Amniotic stem cell (primary cell): ENCODE measurements at places on chromosomes 5 and 9.

DNA sequence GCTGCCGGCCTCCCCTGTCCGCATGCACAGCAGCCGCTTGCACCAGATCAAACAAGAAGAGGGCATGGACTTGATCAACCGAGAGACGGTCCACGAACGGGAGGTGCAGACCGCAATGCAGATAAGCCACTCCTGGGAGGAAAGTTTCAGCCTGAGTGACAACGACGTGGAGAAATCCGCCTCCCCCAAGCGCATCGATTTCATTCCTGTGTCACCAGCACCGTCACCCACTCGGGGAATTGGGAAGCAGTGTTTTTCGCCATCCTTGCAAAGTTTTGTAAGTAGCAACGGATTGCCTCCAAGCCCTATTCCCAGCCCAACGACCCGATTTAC is 75.3 kb downstream of the PIP5K1B start:
- DNase-seq, result no peak

DNA sequence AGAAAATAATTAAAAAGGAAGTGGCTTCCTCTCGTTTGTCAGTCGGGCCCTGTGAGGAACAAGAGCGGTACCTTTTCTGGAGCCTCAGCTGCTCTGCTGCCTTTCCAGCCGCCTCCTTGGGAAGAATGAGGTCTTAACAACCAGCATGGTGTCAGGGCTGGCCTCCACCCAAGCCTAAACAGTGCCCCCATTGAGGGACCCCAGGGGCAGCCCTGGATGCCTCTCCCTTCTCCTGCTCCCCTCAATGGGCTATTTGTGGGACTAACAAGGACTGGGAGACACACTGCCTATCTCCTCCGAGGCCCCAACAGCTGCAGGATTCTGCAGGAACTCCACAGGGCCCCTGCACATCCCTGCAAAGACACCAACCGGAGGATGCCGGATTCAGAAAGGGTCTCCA is 155.4 kb upstream of the MAP3K1 start:
- no peak for DNase-seq

GRCh38 chr9:92857236-92857635 is 20.6 kb downstream of the ZNF484 start:
- DNase-seq, result no peak

DNA sequence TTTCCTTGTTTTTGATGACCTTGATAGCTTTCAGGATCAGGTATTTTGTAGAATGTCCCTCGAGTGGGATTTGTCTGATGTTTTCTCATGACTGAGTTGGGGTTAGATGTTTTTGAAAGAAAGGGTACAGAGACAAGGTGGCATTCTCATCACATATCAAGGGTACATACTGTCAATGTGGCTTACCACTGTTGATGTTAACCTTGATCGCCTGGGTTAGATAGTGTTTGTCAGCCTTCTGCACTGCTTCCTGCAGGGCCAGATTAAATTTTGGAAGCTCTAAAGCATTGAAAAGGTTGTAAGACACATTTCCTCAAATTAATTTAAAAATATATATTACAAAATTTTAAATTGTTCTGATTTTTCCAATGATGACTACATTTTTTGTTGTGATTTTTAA is 287.4 kb upstream of the ACTBL2 start:
- no peak for DNase-seq

DNA sequence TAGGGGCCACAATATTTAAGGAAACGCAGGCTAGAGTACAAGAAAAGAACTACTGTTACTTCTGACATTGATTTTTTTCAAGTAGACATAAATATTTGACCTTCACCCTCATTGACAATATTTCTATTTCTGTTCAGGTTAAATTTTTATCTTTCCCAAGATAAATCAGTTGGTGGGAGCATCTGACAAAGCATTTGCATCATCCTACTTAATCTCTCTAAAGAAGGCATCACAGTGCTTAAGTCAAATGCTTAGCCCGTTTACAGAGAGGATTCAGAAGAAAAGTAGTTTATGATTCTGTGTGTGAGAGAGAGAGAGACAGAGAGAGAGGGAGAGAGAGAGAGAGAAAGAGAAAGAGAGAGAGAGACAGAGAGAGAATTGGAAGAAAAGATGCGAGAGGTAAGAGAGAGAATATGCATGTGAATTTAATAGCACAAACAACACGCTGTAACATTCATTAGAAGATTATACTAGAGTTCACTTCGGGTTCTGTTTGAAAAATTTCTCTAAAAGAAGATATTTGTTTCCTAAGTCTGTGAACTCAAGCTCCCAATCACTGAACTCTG is 1093.3 kb upstream of the CDH6 start:
- no peak for DNase-seq

- DNase-seq, result no peak
These were observed 221.2 kb upstream of the ANKH start for GRCh38 chr5:15092801-15093200.

GRCh38 chr9:134829356-134829937 is 51.2 kb upstream of the FCN2 start:
- DNase-seq, result no peak

DNA sequence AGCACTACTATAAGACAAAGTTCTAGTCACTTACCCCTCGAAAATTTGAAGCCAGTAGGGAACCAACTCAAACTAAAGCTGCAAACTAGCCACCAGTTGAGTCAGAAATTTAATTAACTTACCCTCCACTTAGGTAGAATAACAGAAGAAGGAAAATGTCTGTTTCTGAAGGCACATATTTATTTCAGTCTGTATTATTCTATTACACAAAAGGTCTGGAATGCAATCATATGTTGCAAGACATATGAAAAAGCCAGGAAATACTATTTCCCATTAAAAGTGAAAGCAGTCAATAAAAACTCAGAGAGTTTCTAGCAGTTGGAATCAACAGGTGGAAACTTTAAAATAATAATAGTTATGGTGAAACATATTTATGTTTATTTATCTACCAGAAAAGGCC is 79.2 kb upstream of the SLCO4C1 start:
- DNase-seq, result no peak

DNA sequence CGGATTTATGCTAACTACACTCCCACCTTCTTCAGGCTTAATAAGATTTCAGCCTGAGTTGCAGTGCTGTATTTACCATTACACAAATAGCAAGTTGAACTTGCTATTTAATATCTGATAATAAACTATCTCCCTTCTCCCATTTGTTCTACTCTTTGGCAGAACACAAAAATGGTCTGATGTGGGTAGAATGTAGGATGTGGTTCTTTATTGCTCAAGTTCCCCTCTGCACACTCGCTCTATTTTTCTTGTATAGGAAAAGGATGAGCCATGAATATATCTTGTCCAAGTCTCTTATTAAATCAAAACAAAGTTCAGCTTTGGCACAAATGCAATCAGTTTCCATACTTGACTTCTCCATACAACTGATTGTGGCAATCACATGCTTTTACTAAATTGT is 37.2 kb upstream of the KIF2A start:
- DNase-seq, result no peak

- DNase-seq, result no peak
These were observed 103.5 kb upstream of the ARRDC3 start for GRCh38 chr5:91486638-91487037.

DNA sequence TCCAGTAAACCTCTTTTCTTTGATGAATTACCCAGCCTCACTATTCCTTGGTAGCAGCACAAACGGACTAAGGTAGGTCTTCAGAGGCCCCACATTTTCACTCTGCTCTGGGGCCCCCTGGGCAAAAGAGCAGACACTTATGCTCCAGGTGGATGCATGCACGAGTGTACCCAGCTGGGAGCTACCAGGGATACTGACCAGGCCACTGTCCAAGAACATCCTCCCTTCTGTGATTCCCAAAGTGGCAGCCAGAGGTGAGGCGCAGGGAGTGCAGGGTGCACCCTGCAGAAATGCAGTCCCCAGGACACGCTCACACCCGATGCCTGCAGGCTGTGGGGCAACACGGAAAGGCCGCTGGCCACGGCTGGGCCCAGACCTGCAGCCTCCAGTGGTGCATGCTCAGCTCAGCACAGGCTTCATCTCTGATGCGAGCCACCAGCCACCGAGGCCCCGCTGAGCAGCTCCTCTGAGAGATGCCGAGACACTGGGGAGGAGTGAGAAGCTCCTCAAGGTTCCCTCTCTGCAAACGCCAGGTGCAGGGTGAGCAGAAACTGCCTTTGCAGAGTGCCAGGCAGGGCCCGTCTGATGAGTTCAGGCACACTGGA is 48.1 kb upstream of the OLFM1 start:
- DNase-seq, result no peak

- DNase-seq, result no peak
These were observed 113.4 kb upstream of the ASTN2 start for GRCh38 chr9:117528225-117528624.

DNA sequence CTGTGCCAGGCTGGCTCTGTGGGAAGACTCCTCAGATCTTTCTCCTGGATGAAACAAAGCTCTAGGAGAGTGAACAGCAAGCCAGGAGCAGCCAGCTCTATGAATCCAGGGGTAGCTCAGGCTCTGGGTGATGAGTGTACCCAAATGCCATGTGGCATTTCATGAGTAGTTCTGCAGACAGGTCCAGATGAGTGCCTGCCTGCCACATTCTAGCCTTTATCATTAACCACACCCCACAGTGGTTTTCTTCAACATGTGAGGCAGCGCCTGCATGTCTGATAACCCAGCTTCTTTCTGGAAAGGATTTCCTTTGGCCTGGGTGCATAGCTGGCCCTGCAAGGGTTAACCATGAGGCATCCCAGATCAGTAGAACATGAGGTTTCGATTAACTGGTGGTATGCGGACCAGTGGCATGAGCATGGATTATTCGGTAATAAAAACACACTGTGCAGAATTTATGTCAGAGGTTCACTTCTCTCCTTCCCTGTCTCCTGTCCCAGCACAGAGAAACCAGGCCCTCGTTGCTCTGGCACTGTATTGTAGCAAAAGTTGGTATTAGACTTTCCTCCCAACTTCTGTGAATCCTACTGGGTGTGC is 381.9 kb upstream of the ZNF462 start:
- no peak for DNase-seq

DNA sequence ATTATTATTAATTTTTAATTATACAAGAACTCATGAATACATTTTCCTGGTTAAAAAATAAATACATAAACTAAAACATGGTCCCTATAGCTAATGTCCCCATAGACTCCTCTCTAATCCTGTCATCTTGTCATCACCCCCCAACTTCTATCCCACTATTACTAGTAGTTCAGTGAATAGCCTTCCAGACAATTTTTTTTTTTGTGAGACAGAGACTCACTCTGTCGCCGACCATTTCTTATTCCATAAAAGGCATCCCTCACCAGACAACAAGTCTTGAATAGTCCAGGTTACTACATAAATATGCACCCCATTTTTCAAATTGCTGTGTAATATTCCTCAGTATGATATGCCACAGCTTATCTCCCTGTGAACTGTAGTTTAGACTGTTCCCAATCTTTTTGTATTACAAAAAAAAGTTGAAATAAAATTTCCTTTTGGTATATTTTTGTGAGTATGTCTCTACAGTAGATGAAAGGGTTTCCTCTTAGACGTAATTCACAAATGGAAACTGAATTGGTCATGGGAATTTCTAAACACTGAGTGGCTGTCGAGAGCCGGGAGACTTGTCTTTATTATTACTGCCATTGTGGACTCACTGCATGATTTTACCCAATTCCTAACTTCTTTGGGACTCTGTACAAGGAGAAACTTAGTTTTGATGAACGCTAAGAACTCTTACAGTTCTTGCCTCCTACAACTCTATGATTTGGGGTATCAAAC is 6.4 kb upstream of the ABLIM3 start:
- DNase-seq, result no peak

GRCh38 chr5:57334475-57334874 is 148.1 kb downstream of the ACTBL2 start:
- DNase-seq, result no peak

- DNase-seq, result no peak
These were observed 35.2 kb downstream of the FAT2 start for GRCh38 chr5:151555760-151556576.

DNA sequence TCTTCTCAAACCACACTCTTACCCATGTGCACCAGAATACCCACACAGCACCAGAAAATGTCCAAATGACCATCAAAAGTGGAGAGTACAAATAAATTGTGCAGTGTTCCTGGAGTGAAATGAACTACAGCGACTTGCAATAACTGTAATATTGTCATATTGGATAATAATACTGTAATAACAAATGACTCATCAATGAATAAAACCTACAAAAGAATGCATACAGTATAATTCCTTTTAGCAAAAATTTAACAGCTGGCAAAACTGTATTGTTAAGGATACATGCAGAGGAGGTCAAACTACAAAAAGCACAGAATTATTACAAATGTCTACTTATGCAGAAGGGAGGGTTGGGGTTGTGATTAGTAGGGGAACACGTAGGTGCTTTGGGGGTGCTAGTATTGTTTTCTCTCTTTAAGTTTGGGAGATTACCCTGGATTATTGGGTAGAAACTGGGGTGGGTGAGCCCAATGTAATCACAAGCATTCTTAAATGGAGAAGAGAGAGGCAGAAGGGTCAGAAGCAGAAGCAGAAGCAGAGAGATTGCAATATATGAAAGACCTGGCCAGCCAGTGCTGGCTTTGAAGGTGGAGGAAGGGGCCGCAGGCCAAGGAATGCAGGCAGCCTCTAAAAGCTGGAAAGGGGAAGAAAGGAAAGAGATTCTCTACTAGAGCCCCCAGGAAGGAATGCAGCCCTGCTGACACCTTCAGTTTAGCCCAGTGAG is 21.8 kb downstream of the IRF1 start:
- no peak for DNase-seq

GRCh38 chr5:139392324-139392677 is 2.6 kb upstream of the MZB1 start:
- DNase-seq, result no peak

DNA sequence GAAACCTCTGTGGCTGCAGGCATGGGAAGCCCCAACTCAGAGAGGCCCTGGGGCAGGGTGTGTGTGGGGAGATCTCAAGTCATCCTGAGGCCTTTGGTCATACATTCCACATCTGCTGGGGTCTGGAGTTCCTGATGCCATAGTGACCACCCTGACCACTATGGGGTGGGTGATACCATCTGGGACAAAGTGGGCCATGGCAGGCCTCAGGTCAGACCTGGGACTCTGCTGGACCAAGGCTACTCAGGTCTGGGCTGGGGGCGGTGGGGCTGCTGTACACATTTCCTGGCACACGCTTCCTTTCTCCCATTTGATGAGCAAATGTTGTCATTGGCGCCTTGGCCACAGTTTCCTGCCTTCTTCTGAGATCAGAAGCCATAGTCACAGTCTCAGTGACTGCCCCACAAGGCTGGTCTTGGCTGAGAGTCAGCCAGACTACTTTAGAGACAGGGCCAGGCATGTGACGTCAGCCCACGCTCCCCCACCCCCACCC is 15.1 kb upstream of the ACSL6 start:
- no peak for DNase-seq

GRCh38 chr5:124438903-124439281 is 307.5 kb downstream of the ZNF608 start:
- no peak for DNase-seq
